Activated CD4-positive, alpha-beta T cell treated with anti-CD3 and anti-CD28 coated beads, Interleukin-2, amount 10 ng/mL, durations not matched to agents 24 days and 14 days (primary cell): ENCODE measurements at places on chromosomes 12 and 14. TPM values are rescaled to one million over a fixed set of nuclear protein-coding genes. Genes with fewer than 3 reads are reported as not detected.

- peak; percentile 65 for DNase-seq
These were observed 96.9 kb upstream of the FGD4 start for GRCh38 chr12:32302218-32303173.

- DNase-seq: no peak
These were observed 19.6 kb upstream of the PWP1 start for GRCh38 chr12:107666009-107666408.

DNA sequence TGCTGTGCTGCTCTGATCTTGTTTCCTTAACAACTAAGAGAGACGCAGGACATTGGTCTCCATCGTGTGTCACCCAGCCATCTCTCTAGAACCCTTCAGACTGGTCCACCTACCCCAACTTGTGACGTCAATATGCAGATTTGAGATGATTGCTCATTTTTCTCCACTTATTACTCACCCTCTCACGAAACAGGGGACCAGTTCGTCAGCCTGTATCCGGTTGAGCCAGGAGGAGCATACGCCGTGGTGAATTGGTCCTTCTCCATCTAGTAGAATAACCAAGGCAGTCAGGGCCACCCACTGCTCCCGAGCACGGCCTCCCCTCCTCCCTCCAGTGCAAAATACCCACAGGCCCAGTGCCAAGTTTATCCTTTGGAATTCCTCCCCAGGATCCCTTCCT, 36.2 kb upstream of the FBXO21 start:
- no peak for DNase-seq

DNA sequence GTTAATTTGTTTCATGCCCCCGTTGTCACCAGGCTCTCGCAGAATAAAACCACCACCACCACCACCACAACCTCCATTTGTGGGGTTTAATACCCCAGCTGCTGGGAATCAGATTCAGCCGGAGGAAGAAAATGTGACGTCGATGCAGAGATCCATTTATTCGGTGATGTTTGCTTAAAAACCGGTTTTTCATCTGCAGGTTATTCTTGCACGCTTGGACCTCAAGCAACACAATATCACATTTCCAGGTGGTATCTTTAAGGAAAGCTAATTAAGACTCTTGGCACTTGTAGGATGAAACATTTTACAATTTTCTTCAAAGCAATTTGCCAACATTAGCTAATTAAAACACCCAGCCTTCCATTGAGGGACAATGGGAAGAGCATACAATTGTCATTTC, 39.8 kb downstream of the SPRING1 start:
- no peak for DNase-seq

DNA sequence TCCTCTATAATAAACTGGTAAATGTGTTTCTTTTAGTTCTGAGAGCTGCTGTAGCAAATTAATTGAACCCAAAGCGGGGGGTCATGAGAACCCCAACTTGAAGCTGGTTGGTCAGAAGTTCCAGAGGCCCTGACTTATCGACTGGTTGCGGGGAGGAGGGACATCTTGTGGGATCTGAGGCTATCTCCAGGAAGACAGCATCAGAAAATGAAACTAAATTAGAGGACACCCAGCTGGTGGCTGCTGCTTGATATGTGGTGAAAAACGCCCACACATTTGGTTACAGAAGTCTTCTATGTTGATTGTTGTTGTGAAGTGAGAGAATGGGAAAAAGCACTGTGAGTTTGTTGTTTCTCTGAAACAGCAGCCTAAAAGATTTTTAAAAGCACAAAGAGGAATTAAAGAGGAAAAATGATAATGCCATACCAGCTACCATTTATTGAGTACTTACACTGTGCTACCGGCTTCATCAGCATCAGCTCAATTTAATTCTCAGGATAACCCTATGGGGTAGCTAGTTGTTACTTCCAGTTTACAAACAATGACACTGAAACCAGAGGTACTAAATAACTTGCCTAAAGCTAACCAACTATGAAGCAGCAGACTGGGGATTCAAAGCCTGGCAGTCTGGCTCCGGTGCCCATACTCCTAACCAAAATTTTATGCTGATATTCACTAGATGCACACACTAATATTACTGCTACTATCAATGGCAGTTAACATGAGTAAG, 24.3 kb downstream of the DDX24 start:
- peak; percentile 86 for DNase-seq

Gene SSPN
- not detected in 2 replicates for total RNA-seq

Gene KCNA1
- total RNA-seq: not detected in 2 replicates
